Activated CD8-positive, alpha-beta memory T cell treated with anti-CD3 and anti-CD28 coated beads for 48 hours (primary cell): ENCODE measurements at places on chromosomes 5 and 9.

DNA sequence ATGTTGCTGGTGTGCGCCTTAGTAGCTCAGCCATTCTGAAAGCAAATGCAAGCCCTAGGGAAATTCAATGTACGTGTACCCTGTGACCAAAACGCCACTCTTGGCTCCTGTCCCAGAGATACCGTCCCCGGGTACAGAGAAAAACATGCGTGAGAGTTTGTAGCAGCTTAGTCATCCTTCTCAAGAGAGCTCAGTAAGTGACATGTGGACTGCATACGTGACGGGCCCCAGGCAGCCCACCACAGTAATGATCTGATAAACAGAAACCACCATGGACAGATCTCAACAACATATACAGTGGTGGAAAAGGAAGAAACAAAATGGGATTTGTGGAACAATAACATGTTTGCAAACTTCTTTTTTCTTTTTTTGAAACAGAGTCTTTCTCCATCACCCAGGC lies 45.1 kb downstream of the S1PR3 start:
- no peak for DNase-seq

GRCh38 chr9:83554278-83554677 lies 16.1 kb upstream of the FRMD3 start:
- DNase-seq: no peak

- no peak for DNase-seq
Measured at GRCh38 chr5:96279801-96280542, 153.1 kb downstream of the PCSK1 start.

GRCh38 chr9:100595391-100596199 lies 17.7 kb downstream of the CAVIN4 start:
- DNase-seq: no peak

DNA sequence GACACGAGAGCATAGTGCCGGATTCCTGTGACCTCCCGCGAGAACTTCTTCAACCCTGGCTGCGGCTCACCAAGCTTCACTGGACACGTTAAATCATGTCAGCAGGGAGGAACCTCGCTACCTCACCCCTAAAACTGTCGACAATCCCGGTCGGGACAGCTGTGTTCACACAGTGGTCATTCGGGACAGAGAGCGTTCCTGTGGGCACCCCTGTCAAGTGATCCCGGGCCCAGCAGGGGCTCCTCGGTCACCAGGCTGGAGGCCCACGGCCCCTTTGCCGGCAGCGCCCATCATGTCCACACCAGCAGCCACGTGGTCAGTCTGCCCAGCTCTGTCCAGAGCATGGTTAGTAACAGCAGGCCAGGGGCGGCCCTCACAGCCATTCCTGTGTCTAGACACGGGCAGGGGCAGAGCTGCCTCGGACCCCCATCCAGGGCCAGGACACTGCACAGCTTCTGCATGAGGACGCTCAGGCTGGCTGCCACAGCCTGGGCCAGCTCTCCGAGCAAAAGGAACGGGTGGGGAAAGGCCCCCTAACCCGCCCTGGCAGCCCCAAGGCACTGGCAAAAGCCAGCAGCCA lies 3.5 kb downstream of the INPP5E start:
- DNase-seq: no peak

- no peak for DNase-seq
Measured at GRCh38 chr9:26426551-26427131, 466.0 kb downstream of the CAAP1 start.

DNA sequence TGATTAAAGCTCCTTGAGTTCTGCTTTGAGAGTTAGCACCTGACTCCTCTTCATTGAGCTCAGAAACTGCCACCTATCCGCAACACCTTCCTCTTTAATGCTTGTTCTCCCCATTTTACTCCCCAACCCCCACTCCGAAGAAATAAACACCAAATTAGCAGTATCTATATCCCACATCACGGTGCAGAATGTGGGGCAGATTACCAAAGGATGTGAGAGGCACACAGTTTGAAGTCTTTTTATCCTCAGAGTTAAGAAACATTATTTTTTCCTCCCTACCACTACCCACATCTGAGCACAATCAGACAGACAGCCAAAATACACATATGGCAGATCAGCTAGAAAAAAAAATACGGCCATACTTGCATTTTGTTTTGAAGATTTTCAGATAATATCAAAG lies 26.1 kb upstream of the IL7R start:
- DNase-seq: no peak

GRCh38 chr5:72788866-72789505 lies 27.5 kb upstream of the TNPO1 start:
- no peak for DNase-seq

GRCh38 chr5:106587-106986 lies 14.6 kb downstream of the PLEKHG4B start:
- DNase-seq: no peak

- no peak for DNase-seq
Measured at GRCh38 chr9:109861499-109861898, 81.5 kb downstream of the PALM2AKAP2 start.

GRCh38 chr5:157468293-157468965 lies 8.4 kb downstream of the NIPAL4 start:
- DNase-seq: no peak

GRCh38 chr5:160376416-160376815 lies 6.0 kb upstream of the C1QTNF2 start:
- no peak for DNase-seq

GRCh38 chr5:13987843-13988464 lies 43.5 kb upstream of the DNAH5 start:
- no peak for DNase-seq

DNA sequence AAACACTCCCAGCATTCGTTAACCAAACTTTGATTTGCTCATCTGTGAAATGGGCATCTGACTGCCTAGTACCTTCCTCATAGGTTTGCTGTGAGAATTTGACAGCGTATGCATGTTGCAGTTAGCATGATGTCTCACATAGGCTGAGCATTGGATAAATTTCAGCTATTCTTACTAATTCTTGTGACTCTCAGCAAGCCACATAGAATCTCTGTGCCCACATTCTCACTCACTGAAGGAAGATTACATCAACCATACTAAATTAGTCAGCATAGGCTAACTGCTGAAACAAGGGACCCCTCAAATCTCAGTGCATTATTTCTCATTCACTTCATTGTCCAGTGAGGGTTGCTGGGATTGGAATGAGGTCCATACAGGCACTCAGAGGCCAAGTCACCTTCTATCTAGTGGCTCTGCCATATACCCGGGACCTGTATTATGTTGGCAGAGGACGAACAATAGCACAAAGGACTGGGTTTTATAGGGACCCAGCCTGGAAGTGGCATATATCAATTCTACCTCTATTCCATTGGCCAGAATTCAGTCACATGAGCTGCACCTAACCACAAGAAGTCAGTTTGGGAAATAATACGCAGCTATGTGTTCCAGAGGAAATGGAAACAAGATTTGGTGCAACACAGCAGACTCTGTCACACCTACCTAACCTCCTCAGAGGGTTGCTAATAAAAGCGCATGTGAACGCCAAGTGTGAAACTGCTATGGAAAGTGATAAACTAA lies 4.2 kb upstream of the PTGER4 start:
- no peak for DNase-seq

DNA sequence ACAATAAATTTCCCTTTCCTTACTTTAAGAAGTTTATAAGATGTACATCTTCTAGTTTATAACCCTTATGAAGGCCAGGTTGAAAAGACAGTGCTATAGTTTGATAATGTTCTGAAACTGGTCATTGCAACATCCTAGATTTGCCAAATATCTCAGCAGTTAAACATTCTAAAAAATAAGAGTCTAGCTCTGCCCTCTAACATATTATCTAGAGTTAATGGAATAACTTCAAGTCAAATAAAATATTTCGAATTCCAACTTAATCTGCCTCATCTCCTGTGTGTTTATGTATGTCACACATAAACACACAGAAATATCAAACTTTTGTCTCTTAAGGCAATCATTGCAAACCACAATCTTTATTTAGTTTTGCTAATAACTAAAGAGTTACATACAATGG lies 796.6 kb downstream of the TLE1 start:
- DNase-seq: no peak

DNA sequence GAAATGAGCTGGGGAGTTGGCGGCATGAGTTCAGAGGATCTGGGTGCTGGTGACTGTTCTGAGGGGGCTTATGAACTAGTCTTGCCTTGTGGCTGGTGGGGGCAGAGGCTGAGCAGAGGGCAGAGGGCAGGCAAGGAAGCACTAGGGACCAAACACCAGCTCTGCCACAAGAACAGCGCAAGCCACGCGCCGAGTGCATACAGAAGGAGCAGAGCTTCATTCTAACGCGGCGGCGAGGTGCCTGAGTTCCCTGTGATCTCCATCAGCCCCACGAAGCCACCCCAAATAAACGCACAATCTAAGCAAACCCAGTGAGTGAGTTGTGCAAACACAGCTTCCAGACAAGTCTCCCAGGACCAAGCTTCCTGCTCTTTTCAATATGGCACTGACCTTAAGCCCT lies 110.6 kb upstream of the ALDH1B1 start:
- DNase-seq: no peak

GRCh38 chr9:99112750-99113413 lies 8.0 kb downstream of the TGFBR1 start:
- DNase-seq: no peak

DNA sequence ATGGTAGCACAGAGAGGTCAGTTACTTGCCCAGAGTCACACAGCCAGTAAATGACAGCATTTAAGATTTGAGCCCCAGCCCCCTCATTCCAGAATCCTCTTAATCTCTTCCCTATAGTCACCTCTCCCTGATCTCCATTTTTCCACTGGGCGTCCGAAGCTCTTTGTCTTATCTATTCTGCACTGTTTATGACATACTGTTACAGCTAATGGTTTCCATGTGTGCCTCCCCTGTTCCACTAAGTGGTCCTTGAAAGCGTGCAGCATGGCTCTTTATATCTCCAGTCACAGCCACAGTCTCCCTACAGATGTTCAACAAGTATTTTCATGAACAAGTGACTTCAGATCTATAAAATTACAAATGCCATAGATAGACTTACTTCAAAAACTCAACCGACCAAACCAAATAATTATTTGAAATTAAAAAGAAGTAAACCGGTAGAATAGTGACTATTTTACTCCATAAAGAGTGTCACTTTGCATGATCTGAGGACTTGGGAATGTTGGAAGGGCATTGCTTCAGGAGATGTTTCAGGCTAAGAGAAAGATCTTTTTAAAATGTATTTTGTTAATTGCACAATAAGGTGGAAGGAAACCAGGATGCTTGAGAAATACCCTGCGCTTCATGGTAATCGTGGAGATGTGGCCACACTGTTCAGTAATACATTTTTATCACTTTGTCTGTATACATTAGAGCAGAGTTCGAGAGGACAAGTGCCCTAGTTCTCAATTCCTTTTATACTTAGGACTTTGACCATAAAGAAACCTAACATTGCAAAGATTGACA lies 237.2 kb downstream of the FBXL7 start:
- no peak for DNase-seq

DNA sequence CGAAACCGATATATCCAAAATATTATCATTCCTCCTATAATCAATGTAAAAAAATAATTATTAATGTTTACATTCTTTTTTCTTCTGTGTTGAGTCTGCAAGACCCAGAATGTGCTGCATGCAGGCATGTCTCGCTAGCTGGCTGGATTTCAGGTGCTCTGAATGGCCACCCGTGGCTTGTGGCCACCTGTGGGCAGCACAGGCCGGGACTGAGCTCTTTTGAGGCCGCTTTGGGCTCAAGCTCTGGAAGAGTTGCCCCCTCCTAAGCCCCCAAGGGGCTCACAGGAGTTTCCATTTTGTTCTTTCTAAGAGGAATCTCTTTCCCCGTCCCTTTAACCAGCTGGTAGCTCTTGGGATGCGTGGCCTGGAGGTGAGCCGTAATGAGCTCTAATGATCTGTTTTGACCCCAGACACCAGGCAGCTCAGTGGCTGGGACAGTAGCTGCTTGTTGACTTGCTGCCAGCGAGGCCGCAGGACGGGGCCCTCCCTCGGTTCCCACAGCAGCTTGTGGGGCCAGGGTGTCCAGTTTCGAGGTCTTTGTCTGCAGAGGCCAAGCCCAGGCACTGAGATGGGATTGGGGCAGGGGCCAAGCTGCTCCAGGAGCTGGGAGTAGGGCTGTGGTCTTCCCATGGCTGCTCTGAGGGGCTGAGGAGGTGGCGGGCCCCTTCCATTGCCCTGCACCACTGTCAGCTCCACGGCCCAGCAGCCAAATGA lies 20.8 kb downstream of the ASS1 start:
- DNase-seq: no peak

- no peak for DNase-seq
Measured at GRCh38 chr9:136055715-136056545, 39.2 kb downstream of the NACC2 start.

DNA sequence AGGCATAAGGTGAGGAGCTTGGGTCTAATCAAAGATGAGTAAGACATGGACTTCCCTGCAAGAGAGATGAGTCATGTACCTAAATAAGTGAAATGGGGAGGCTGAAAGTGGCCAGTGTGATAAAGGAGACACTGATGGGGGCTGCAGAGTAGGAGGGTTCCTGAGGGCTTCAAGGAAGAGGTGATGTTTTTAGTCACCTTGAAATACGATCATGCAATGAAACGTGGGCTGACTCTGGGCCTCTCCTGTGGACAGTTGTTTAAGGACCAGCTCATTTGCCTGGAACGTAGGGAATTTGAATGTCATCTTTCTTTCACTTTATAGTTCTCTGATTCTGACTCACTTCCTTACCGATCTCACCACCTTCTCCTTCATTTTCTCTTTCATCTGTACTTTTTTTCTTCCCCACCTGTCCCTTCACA lies 49.6 kb upstream of the CPLX2 start:
- DNase-seq: no peak

DNA sequence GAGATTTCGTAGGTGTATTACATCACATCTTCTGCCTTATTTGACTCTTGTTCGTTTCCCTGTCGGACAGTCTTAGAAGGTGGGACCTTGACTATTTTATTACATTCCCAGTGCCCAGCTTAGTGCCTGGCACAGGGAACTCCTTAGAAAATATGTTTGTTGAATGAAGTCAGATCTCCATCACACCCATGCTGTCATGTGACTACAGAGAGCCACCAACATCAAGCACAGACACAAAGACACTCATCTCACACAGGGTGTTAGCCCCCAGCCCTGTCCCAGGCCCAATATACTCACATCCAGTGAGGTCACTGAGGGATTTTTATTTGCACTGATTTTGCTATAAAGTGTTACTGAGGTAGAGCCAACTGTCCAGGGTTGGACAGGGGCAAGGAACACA lies 692 bp upstream of the SRA1 start:
- no peak for DNase-seq

DNA sequence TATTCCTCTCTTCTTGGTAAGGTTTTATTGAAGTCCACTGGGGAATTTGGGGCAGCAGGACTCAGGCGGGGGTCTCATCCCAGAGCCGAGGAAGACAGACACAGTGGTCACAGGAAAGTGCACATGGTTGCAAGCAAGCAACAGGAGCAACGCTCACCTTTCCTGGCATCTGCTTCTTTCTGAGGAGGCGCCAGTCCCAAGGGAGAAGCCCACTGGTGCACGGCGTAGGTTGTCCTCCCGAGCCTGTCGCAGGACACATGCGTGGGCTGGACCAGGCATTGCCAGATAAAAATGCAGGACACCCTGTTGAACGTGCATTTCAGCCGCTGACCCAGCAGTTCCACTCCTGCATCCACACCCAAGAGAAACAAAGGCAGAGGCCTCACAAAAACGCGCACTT lies 72.4 kb upstream of the OLFM1 start:
- DNase-seq: no peak

GRCh38 chr9:72144756-72145492 lies 4.3 kb upstream of the GDA start:
- DNase-seq: no peak

GRCh38 chr5:141369994-141370848 lies at the start of gene PCDHGB3:
Gene PCDHGB3 (plus strand): TSS chr5:141370242. CDS start chr5:141370395, 153 bp downstream.
- no peak for DNase-seq
